ENCODE measurements at places on chromosomes 12 and 14.

- DNase-seq, result no peak
These were observed 9.3 kb upstream of the RXYLT1 start for GRCh38 chr12:63770375-63770774.

GRCh38 chr12:122845865-122846621, 10.8 kb downstream of the HIP1R start:
- no peak for DNase-seq

- DNase-seq, result no peak
These were observed 156.3 kb downstream of the TMX1 start for GRCh38 chr14:51396222-51396815.

DNA sequence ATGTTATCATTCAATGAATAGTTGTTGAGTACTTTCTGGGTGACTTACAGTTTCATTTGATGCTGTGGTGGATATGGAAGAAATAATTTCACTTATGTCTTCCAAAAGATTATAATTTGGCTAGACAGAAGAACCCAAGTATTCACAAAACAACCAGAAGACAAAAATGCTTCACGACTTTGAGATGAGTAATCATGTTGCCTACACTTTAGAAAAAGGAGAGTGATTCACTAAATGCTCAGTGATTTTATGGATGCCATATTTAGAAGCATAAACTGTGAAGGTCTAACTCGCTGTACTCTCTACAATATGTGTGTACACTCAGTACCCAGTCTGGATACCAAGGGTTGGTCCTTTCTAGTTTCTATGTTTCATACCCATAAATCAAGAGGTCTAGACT, 101.3 kb upstream of the E2F7 start:
- DNase-seq, result no peak

DNA sequence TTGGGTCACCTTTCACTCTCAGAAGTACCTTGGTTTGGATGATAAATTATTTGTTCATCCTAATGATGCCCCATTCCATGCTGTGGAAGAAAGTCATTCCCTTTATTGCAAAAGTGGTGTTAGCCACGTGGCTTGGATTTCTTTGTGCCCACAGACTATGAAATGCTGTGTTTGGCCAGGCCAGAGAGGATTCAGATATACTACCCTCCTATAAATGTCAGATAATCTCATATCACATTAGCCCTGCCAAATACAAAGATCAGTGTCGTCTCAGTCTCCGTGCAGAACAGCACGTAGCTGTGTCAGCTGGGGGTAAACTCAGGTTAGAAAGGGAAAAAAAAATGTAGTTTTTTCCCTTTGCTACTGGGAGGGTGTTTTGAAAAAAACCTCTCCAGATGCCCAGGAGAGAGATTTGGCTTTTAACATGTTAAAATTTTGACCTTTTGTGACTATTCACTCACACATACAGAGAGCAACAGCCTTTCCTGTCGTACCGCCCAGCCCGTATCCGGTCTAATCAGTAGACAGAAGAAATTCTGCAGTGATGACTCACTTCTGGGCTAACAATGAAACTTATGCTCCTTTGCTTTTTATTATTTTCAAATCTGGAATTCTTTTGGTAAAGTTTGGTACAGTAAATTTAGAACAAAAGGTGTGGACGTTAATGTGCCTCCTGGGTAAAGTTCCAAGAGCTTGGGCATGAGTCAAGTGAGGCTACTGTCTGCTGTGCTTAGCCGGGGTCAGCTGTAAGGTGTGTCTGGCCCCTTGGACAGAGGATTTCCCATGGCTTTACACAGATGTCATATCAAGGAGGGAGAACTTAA, 8.5 kb upstream of the PTPRB start:
- no peak for DNase-seq

- DNase-seq, result peak; percentile 76
These were observed 4.4 kb upstream of the NPAS3 start for GRCh38 chr14:32934073-32934880.

DNA sequence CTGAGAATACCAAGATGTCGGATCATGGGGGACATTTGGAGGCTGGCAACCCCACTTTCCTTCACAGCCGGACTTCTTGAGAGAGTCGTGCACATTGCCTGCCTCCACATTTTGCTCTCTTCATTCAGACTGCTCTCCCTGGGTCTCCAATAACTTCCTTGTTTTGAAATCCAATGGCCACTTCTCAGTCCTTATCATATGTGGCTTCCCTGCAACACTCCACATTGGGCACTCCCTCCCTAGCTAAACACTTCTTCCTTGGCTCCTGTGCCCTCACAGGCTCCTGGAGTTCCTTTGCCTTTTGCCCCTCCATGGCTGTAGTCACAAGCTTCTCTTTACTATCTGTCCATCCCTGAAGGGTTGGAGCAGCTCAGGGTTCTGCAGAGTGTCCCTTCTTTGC, 30.1 kb downstream of the NPC2 start:
- no peak for DNase-seq

DNA sequence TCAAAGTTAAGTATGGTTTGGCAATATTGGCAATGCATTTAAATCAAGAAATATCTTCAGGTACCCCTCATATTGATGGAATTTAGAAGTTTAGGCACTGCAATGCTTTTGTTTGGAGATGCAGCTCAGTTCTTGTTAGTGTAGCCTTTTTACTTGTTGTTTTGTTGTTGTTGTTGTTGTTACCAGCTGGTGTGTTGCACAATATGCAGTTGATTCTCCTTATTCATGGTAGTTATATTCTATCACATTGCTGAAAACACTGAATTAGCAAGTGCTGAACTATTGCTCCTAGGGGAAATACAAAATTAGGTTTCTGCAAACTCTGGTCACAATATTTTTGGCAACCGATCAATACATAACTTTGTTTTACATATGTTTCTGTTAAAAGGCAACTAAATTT, 34.8 kb downstream of the CCER1 start:
- DNase-seq, result no peak

DNA sequence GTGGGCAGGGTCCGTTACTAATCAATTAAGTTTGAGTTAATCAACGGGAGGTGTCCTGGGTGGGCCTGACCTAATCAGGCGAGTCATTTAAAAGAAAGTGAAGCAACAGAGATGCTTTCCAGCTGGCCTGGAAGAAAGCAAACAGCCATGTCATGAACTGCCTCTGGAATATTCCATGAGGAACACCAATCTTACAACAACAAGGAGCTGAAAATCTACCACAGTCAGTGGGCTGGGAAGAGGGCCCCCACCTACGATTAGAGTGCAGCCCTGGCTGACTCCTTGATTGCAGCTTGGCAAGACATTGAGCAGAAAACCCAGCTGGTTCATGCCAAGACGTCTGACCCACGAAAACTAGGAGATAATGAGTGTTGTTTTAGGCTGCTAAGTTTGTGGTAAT, 56.2 kb downstream of the SSPN start:
- DNase-seq, result no peak

DNA sequence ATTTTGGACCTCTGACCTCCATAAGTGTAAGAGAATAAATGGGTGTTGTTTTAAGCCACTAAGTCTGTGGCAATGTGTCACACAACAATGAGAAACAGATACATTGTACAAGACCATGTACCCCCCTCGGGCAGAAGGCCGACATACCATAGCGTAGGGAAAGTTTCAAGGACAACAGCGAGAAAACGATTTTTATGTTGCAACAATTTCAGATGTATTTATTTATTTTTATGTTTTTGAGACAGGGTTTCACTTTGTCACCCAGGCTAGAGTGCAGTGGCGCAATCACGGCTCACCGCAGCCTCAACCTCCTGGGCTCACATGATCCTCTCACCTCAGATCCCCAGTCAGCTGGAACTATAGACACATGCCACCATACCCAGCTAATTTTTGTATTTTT, 136.4 kb upstream of the NCOR2 start:
- DNase-seq, result no peak

DNA sequence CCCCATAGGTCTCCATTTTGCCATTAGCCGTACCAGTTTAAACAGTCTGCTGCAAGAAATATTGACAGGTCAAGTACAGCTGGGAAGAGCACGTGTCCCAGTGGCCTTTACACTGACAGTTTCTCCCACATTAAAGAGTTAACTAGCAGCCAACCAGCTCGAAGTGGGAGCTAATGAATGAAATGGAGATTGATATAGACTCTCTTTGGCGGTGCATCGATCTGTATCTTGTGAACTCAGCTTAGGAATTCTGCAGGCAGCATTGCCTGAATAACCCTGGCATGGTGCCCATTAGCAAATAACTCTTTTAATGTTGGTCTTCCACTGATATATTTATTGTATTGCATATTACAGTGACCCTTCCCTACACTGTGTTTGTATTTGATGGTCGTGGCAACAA, 319.4 kb downstream of the EGLN3 start:
- DNase-seq, result no peak

- DNase-seq, result no peak
These were observed 58.0 kb upstream of the PSMA6 start for GRCh38 chr14:35234012-35234805.

GRCh38 chr12:7498809-7499208, 4.8 kb downstream of the CD163 start:
- no peak for DNase-seq

- DNase-seq, result no peak
These were observed 19.5 kb downstream of the ANO6 start for GRCh38 chr12:45235087-45236025.

DNA sequence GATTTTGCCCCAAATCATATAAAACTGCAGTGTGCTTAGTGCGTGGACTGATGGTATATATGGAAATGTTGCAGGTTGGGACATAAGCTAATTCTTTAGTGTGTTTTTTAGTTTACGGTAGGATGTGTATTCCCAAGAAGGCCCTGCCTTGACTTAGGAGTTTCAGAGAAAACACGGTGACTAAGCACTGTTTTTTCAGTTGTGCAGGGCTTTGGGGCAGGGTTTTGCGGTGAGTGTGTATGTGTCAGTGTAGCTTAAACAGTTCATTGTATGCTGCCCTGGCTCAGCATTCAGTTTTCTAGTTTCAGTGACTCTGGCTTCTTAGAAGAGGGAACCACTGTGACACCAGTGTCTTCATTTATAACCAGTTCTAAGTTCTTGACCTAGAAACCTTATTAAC, 101.2 kb downstream of the AKAP6 start:
- no peak for DNase-seq

DNA sequence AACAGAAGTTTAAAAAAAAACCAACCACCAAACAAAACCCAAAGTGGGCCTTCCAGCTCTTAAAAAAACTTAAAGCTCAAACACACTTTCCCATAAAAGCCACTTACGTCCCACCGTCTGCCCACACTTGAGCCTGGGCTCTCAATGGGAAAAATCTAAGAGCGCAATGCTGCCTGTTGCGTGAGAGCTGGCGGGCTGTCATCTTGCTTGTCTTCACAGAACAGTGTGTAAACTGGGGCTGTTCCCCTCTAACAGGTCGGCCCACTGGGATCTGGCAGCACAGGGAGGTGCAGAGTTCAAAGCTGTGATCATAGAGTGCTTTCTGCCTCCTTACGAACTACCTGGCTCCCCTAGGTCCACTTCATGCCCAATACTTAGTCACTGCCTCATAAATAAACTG, 80.0 kb downstream of the DICER1 start:
- DNase-seq, result no peak

GRCh38 chr12:122403115-122403770, 19.2 kb downstream of the CLIP1 start:
- DNase-seq, result no peak

GRCh38 chr14:88049936-88050335, 45.0 kb downstream of the GPR65 start:
- DNase-seq, result no peak

DNA sequence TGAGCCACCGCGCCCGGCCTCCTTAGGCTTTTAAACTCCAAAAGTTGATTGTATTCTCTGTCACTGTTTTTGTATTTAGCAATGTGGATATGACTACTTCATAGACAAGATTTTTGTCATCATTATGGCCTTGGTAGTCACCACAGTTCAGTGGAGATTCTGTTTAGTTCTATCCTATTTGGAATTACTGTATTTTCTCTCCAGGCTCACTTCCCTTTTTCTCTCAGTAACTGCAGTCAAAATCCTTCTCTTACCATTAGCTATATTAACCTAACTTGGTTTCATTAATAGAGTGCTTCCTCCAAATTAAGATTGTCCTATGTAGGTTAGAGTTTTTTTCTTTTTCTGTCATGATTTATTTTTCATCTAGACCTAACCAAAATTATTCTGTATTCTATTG, 283.9 kb downstream of the TMTC2 start:
- no peak for DNase-seq

- no peak for DNase-seq
These were observed 23.4 kb downstream of the APOBEC1 start for GRCh38 chr12:7642287-7642686.

- DNase-seq, result no peak
These were observed 11.1 kb downstream of the GLIPR1L1 start for GRCh38 chr12:75345531-75345930.

Data from amygdala (tissue), 56 donors.